ENCODE measurements at places on chromosomes 5 and 9.

GRCh38 chr5:77073667-77074066, 13.4 kb downstream of the ZBED3 start:
- DNase-seq: no peak

DNA sequence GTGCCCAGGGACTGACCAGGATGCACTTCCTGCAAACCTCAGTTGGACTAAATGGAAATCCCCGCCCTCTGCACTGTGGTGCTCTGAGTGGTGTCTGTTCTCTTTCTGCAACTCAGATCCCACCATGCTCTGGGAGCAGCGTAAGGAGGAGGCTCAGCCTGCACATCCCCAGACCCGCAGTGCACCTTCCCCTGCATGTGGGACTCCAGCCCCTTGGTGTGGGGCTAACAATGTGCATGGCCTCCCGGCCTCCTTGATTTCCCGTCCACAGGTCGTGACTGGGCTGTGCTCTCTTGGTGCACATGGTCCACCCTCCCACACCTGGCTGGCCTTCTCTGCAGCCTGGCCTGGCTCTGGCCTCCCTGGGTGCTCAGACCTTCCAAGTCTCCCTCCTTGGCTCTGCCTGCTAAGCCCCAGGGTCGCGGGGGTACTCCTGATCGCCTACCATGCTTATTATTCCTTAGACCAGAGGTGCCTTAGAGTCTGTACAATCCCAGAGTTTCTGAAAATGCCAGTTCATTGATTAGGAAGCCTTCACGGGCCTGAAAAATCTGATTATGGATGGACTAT, 397.5 kb downstream of the IRX2 start:
- DNase-seq: no peak

DNA sequence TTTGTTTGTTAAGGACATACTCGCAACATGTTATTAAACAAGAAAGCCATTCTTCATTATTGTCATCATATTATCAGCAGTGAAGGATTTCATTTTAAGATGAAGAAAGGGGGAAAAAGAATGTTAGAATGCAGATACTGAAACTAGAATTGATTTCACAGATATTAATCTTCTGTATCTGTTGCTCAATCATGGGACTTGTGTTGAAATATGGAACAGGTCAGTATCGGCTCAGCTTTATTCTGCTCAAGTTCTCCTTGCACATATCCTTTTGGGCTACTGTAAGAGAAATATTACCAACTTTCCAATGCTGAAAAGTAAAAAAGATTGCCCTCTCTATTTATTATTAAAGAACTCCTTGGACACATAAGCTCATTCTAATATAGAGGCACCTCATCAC, 13.8 kb upstream of the ANXA1 start:
- DNase-seq: no peak

GRCh38 chr5:16507716-16508115, 42.1 kb upstream of the ZNF622 start:
- no peak for DNase-seq

DNA sequence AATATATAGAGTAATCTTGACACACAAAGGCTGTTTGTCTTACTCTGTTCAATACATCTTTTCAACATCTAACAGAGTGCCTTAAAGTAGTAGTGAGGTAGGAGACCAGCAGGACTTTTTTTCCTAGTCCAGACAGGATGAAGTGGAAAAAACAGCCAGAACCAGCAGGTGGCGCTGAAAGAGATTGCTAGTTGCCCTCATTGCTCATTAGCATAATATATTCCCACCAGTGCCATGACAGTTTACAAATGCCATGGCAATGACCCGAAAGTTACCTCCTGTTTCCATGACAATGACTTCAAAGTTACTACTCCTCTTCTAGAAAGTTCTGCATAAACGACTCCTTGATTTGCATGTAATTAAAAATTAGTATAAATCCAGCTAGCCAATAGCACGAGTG, 387.4 kb downstream of the ACTL7B start:
- peak; percentile 61 for DNase-seq

- DNase-seq: no peak
Observed at GRCh38 chr9:72880821-72881220, 72.0 kb downstream of the ALDH1A1 start.

DNA sequence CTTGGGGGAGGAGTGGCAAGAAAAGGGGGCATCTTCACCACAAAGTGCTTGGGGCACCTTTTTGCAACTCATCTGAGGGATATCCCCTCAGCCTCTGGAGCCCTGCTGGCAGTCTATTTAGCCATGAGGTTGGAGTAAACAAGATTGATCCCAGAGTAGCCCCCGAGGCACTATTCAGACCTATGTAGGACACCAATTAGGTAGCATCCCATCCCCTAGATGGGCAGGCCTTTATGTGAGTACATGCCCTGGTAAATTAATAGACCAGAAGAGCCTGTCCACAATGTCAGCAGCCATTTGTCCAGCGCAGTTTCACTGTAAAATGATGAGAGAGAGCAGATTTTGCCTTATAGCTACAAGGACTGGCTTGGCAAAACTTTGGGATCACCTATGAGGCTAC, 221.4 kb downstream of the DRD1 start:
- no peak for DNase-seq

GRCh38 chr5:61256474-61256873, 75.6 kb upstream of the ZSWIM6 start:
- no peak for DNase-seq

GRCh38 chr5:23476580-23476979, 30.8 kb upstream of the PRDM9 start:
- DNase-seq: no peak

GRCh38 chr5:137933491-137933911, 44.2 kb downstream of the PKD2L2 start:
- no peak for DNase-seq

GRCh38 chr9:84278130-84278529, 62.4 kb downstream of the SLC28A3 start:
- DNase-seq: no peak

Data from MV-4-11 (cell line).